Right ventricle myocardium superior (tissue), 1 donor: ENCODE measurements at places on chromosomes 13 and 19. TPM values are rescaled to one million over a fixed set of nuclear protein-coding genes. Genes with fewer than 3 reads are reported as not detected.

DNA sequence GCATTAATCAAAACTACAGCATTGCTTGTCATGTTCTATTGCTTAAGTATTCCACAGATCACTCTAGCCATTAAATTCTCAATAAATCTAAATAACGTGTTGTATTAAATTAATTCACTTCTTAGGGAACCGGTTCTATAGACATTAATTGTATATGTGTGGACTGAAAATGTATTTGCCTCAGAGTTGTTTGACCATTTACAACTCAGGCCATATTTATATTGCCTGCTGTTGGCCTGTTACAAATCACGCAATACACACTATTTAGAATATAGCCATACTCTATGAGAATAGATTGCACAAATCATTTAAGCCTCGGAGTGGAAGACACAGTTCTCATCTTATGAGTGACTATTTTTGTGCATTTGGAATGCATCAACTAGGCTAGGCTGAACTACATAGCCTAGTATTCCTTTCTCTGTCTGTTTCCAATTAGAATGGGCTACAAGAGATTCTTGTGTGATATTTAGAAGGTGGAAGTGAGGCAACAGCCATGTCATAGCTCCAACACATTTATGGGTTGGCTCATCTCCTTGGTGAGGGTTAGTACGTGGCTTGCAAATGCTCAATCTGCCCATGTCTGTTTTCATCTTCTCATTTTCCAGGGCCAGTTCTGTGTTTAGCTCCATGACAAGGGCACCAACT lies 1116.1 kb downstream of the PCDH9 start:
- DNase-seq: no peak

The ATP11A gene
- total RNA-seq: 73.6 TPM

The RYR1 gene
- 0.73 TPM for total RNA-seq

The HSH2D gene
- 0.32 TPM for total RNA-seq

The SERP2 gene
- total RNA-seq: 12.4 TPM
